ENCODE measurements at places on chromosomes 6 and 20.

GRCh38 chr6:6657085-6657819, 68.7 kb downstream of the LY86 start:
- no peak overlapping the region for H3K4me3 ChIP-seq
- DNase-seq: no peak
- no peaks in the 10 kb centered on the region for H3K27me3 ChIP-seq
- H3K36me3 ChIP-seq: no peaks in the 10 kb centered on the region
- H3K27ac ChIP-seq: no peak overlapping the region
- H3K4me1 ChIP-seq: no peaks in the 10 kb centered on the region

GRCh38 chr6:153135681-153136080, 4.6 kb upstream of the RGS17 start:
- H3K36me3 ChIP-seq: no peaks in the 10 kb centered on the region
- no peaks in the 10 kb centered on the region for H3K4me1 ChIP-seq
- no peak overlapping the region for H3K4me3 ChIP-seq
- H3K27ac ChIP-seq: no peak overlapping the region
- no peak for DNase-seq

DNA sequence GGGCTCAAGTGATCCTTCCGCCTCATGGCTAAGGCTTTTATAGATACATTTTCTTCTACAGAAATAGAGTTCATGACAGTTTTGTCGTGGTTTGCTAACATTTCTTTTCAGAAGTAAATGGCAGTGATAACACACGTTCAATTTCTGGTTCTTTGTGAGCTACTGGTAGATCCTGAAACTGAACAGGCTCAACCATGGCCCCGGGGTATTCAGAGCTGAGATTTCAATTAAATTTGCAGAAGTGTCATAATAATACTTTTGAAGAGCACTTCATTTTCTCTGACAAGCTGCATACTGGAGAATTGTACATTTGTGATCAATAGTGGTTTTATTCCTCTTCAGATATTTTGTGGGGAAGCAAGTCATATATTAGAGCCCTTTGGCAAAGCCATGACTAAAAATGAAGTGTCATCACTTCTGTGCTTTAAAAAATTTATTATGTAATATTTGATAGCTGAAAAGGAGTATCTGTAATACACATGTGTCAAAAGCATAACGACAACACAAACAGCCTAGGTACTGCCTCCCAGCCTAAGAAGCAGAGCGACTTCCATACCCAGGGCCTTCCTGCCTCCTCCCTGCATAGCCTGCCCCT, 84.3 kb upstream of the SCP2D1 start:
- H3K27ac ChIP-seq: no peak overlapping the region
- H3K4me1 ChIP-seq: no peaks in the 10 kb centered on the region
- no peak for DNase-seq
- no peak overlapping the region for H3K4me3 ChIP-seq
- no peaks in the 10 kb centered on the region for H3K27me3 ChIP-seq

DNA sequence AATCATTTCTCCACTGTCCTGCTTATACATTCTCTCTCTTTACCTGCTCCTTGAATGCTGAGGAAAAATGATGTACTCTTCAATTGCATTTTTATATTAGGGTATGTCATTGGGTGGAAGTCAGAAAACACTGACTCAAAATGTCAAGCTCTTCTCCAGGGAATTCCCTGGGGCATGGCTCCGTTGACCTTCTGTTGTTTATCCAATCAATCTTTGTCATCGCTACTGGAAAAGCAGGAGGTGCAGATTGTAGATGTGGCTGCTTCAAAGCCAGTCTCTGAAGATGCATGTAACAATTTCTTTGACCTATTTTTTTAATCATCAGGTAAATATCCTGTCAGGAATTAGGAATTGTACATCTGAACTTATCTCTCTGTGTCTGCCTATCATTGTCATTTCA, 63.9 kb upstream of the TENT5A start:
- no peak for DNase-seq

DNA sequence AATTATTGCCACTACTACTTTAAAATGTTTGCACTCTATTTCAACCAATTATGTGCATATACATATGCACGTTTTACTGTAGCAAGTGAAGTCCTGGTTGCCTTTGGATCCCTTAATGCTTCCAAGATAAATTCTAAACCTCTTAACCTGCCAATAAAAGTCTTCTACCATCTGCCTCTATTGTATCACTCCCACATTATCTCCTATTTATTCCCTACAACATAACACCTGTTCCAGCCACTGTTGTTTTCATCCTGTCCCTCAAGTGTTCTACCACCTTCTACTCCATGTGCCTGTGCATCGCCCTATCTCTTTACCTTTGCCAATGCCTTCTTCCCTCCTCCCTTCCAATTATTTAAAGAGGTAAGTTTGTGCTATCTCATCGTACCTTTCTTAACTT, 499.0 kb upstream of the RNF217 start:
- H3K36me3 ChIP-seq: no peaks in the 10 kb centered on the region
- no peak for DNase-seq
- H3K27ac ChIP-seq: no peak overlapping the region
- H3K4me3 ChIP-seq: no peak overlapping the region
- no peaks in the 10 kb centered on the region for H3K27me3 ChIP-seq
- H3K4me1 ChIP-seq: no peaks in the 10 kb centered on the region

DNA sequence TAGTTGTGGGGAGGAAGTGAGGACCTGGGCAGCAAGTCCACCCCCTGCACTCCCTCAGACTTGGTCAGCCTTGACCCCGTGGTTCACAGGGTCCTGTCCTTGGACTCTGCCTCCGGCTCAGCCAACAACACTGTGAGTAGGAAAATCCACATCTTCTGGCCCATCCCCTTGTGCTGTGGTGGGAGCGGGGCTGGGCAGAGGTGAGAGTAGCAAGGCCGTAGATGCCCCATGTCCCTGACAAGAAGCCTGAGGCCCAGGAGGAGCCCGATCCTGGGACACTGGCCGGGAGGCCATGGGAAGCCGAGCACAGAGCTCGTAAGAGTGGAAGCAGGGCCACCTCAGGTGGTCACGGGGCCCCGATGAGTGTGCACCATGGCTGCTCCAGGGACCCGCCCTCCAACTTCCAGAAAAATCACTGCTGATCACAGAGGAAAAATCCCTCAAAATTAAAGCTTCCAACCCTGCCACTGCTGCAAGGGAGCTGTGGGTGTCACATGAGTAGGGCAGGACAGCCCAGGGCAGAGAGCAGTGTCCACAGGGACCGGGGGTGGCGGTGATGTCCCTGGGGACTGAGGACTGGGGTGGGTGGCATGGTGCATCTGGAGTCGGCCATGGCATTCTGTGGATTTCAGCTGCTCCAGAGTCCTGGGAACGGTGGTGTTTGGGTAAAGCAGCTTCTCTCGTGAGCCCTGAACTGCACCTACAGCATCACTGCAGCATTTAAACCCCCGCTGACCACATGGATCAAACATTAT, 189.4 kb downstream of the DLL1 start:
- no peak for DNase-seq
- no peaks in the 10 kb centered on the region for H3K36me3 ChIP-seq
- no peaks in the 10 kb centered on the region for H3K4me1 ChIP-seq
- no peak overlapping the region for H3K27ac ChIP-seq

DNA sequence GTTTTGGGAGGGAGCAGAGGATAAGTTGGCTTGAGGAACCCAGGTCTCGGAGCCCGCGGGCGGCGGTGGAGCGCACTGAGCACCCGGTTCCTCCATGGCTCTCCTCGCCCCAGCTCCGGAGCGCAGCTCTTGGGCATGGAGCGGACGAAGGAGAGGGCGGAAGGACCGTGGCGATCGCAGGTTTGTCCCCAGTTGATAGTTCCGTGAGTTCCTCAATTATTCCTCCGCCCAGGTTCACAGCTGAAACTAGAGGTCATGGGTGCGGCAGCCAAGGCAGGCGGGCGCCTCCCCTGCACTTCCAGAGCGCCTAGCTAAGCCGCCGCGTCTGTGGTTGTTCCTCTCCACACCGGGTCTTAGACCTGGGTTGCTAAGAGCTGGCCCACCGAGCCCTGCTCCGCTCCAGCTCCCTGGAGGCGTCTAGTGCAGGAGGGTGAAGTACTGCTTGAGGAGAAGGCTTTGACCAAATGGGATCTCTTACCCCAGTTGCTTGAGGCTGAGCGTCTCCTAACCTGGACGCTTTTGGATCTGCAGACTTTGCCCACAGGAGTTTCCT, at the start of gene HTR1B:
TSS of gene HTR1B (minus strand) at position 184 of the 553 bp plus-strand sequence. CDS start at position 96, 88 bp downstream.
- no peak for DNase-seq
- peak within 1 kb of the TSS; percentile 45 for H3K4me3 ChIP-seq
- H3K4me1 ChIP-seq: no peaks in the 10 kb centered on the region
- H3K27ac ChIP-seq: no peak within 1 kb of the TSS
- H3K27me3 ChIP-seq: peaks cover 7% of the 10 kb centered on the region

DNA sequence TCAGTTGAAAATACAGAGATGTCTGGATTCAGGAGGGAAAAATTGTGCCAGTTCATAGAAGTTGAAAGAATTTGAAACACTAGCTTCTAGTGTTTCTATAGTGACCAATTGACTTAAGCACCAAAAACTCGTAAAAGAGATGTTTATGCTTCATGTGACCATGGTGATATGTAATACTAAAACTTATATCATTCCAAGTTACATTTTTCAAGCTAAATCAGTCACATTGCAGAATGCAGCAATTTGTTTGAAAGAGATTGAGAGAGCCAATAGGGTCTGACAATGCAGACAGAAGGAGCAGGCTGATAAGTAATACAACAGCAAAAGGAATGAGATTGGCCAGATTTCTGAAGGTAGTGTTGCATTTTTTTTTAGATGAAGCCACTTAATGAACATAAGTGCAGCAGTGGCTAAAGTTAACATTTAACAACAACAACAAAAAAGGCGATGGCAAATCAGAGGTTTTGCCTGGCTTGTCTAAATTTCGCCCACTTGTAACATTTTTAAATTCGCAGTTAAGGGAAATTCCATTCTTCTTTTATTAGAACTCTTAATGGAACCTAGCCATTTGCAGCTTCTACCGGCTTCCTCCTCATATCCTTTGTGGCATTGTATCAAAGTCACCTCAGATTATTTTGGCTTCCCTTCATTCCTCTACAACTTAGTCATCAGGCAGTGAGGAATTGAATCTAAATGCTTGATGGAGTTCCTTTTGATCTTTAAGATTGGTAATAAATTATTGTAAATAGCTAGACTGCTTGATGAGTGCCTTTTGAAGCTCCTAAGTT, 484.0 kb upstream of the SOX4 start:
- no peak overlapping the region for H3K4me3 ChIP-seq
- peak overlapping the region; percentile 30 for H3K27ac ChIP-seq
- no peak for DNase-seq

DNA sequence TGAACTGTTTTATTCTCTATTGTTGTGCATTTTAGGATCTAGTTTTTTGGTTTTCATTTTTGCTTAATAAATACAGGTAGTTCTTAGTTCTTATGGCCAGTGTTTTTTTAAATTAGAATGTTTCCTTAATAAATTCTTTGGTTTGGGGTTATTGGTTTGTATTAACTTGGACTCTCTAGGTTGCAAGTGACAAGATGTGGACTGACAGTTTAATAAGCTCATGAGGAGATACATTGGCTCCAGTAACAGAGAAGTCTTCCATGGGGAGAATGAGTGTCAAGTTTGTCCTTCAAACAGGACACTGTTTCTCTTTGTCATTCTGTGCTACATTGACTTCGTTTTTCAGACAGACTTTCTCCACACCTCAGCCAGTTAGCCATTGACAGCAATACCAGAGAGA, 39.7 kb downstream of the SNX9 start:
- DNase-seq: no peak
- no peak overlapping the region for H3K27ac ChIP-seq
- H3K4me1 ChIP-seq: no peaks in the 10 kb centered on the region
- no peak overlapping the region for H3K4me3 ChIP-seq

DNA sequence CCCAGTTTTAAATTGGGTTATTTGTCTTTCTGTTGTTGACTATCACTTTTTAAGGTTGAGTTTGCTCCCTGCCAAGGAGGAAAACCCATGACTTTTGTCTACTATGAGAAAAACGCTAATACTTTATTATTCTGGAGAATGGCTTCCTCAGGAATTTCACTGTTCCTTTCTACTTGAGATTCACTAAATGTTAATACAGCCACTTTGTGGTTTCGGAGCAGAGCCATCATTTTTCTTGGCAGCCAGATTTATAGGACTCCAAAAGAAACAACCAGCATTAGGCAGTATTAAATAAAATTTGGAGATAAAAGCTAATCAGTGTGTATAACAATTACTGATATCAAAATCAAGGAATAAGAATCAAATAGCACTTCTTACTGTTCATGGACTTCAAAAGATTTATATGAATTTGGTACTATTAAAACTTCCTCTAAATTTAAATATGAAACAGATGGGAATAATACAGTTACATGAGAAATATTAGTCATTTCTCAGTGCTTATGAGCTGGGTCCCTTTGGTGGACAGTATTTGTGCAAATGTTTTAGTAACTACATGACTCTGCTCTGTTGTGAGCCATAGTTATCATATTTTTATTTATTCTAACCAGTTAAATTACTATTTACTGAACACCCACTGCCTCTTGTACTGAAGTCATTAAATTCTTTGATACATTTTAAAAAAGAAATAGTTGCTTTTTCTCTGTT, 64.1 kb upstream of the FBXO30 start:
- no peaks in the 10 kb centered on the region for H3K36me3 ChIP-seq
- no peak overlapping the region for H3K27ac ChIP-seq
- no peak for DNase-seq
- H3K27me3 ChIP-seq: no peaks in the 10 kb centered on the region
- H3K4me1 ChIP-seq: no peaks in the 10 kb centered on the region
- no peak overlapping the region for H3K4me3 ChIP-seq

- no peak for DNase-seq
- no peaks in the 10 kb centered on the region for H3K27me3 ChIP-seq
- H3K4me1 ChIP-seq: peaks cover 16% of the 10 kb centered on the region
- H3K36me3 ChIP-seq: no peaks in the 10 kb centered on the region
Measured at GRCh38 chr6:170292407-170293158, 1.7 kb upstream of the DLL1 start.

- DNase-seq: no peak
- H3K4me3 ChIP-seq: no peak overlapping the region
- H3K36me3 ChIP-seq: no peaks in the 10 kb centered on the region
- peaks cover 5% of the 10 kb centered on the region for H3K4me1 ChIP-seq
- no peak overlapping the region for H3K27ac ChIP-seq
- H3K27me3 ChIP-seq: no peaks in the 10 kb centered on the region
Measured at GRCh38 chr6:85680388-85680787, 37.7 kb upstream of the SYNCRIP start.

All from breast epithelium (tissue), 4 donors.